ENCODE measurements at places on chromosomes 16 and 17.

- DNase-seq = no peak
Measured at GRCh38 chr17:82049521-82049971, 2.1 kb downstream of the RFNG start.

- DNase-seq = no peak
Measured at GRCh38 chr16:72410492-72410891, 238.5 kb upstream of the PMFBP1 start.

DNA sequence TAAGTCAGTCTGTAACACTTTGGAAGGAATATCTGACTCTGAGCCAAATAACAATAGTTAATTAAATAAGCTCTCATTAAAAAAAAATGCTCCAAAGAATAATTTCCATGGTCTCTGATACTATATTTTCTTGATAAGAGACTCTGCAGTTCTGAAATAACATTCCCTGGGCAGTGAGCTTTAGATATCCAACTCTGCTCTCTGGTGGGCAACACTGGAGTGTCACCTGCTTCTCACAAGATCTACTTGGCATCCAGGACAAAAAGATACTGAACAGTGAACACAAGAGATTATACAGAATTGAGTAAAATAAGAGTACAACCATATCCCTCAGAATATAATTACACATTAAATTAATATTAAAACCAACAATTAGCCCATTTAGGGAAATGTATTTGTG, 13.7 kb downstream of the BLMH start:
- DNase-seq = no peak

- DNase-seq = no peak
Measured at GRCh38 chr17:74761419-74761818, 13.0 kb downstream of the NHERF1 start.

DNA sequence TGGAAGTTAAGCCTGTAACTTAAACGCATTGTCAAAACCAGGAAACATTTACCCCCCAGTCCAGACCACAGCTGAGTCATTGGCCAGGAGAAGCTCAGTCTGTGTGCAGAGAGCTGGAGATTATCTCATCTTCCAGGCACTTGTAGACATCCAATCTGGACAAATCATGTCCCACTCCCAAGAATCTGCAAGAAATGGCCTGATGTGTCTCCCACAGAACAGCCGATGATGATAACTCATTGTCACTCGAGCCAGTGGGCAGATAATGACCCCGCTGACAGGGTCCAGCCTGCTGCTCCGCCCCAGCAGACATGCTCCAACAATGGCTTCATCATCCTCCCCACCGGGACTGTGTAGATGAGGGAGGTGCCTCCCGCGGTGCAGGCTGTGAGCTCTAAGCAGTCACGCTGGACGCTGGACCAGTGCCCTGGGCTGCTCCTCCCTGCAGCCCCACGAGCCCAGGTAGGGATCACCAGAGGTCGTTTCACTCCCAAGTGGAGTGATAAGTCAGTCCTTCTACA, 322.5 kb downstream of the C16orf95 start:
- no peak for DNase-seq

DNA sequence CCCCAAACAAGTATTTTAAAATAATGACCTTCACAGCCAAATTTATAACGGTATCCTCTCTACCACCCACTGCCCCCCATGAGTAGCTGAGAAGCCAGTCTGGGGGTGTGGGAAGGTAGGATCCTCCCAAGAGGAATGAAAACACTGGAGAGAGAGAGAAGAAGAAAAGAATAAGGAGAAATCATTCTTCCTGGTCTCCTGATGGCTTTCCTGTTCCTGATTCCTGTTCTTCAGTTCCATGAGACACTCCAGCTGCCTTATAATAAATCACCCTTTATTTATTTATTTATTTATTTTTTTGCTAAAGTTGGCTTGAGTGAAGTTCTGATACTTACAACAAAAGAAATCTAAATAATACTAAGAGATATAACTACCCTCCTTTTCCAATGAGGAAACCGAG, 56.4 kb upstream of the FAM20A start:
- DNase-seq = no peak

Measured in cerebellar nuclear complex (tissue), 1 donor.